Activated CD4-positive, alpha-beta T cell treated with anti-CD3 and anti-CD28 coated beads, Interleukin-2, amount 10 ng/mL, durations not matched to agents 7 days and 5 days (primary cell): ENCODE measurements at places on chromosomes 3 and 15.

- no peak for DNase-seq
Observed at GRCh38 chr3:63015614-63016309, 140.5 kb upstream of the CADPS start.

- no peak for DNase-seq
Observed at GRCh38 chr3:40876009-40876408, 323.3 kb upstream of the CTNNB1 start.

- no peak for DNase-seq
Observed at GRCh38 chr3:48413086-48413485, 16.8 kb downstream of the PLXNB1 start.

GRCh38 chr3:115823083-115823482 is 199.8 kb downstream of the GAP43 start:
- DNase-seq: no peak

GRCh38 chr3:136949708-136950107 is 8.1 kb upstream of the IL20RB start:
- DNase-seq: no peak

DNA sequence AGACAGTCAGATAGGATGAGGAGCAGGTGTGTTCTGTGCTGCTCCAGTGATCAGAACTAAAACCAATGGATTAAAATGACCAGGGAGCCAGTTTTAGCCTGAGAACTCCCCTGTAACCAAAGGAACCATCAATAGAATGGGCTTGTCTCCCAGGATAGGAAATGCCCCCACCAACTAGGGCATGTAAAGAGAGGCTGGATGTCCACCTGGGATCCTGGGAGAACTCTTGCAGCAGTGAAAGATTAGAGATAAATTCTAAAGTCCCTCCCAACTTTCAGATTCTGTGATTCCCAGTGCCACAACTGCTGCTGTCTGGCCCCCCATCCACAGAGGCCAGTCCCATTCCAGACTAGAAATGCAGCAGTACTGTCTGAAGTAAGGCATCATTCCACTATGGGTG is 33.8 kb downstream of the HDC start:
- DNase-seq: no peak

DNA sequence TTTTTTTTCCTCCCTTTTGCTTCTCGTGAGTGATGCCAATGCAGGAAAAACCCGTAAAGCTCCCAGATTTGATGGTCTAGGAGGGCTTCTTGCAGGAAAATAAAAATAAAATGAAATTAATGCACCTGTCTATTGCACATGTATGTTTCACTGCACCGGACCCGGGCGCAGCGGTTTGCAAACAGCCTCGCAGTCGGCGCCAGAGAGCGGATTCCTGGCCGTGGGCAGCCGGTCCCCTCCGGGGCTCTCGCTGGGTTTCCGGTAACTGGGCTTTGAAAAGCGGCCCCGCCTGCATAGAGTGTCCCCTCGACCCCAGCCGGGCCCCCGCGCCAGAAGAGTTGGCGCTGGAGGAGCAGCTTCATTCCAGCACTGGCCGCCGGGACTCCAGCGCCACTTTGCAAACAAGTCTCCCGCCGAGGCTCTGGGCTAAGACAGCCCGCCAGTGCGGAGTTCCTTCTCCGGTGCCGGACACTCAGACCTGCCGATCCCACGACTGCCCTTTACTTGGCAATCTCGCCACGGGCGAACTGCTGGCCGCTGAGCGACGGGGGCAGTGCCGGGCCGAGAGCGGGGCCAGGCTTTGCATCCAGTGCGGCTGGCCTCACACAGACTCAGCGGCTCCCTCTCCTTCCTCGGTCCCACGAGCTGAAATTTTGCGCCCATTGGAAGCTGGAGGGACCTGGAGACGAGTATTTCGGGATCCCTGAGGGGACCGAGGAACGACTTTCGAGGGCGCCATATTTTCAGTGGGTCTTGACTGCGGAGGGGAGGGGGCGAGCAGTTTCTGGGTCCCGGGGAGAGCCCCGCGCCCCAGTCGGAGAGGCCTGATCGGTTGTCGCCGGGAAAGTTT is 225.9 kb upstream of the C2CD4B start:
- DNase-seq: peak; percentile 29

- no peak for DNase-seq
Observed at GRCh38 chr3:99134986-99135385, 233.5 kb upstream of the DCBLD2 start.

DNA sequence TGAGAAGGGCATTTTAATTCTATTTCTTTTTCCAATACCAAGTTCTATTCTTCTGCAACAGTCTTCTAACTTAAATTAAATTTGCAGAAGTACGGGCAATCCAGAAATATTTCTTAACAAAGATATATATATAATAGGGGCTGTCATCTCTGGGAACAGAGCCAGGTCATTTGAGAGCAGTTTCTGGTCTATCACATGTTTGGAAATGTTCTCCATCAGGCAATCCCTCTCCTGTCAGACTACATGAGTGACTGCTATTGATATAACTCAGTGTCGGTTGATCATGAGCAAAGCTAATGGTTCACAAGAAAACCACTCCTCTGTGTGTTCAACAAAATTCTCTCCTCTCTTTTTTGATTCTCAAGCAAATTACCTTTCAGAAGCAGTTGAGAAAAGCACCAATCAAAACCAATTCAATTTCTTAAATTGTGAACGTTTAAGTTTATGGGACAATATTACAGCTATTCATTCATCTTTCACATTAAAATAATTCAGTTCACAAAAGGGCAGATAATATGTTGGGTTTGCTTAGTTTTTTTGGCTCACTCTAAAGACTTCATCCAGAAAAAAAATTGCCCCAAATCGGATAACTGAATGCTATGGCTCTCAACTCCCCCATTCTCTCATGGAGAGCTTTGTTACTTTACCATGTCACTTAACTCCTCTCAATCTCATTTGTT is 152.9 kb upstream of the TGFBR2 start:
- DNase-seq: no peak

GRCh38 chr3:149575961-149576564 is 81.8 kb downstream of the WWTR1 start:
- no peak for DNase-seq

- DNase-seq: peak; percentile 44
Observed at GRCh38 chr3:188170461-188171459, 16.8 kb downstream of the LPP start.

DNA sequence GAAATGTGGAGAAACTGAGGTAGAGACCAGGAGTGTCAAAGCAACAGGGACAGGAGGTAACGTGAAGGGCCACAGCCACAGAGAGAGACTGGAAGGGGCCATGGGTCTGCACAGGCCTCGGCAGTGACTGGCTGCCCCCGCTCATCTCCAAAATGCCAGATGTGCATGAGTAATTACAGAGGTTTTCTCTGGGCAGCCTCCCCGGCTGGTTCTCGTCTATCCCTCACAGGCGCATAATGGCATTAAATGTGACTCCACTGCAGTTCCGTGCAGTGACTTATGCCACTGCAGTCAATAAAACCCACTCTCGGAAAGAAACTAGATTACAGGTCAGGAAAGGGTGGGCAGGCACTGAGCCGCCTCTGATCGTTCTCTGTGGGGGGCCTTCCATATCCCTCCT is 74.7 kb downstream of the WDR76 start:
- no peak for DNase-seq

- no peak for DNase-seq
Observed at GRCh38 chr3:17579289-17580031, 163.0 kb downstream of the TBC1D5 start.

GRCh38 chr3:123432832-123433523 is 15.9 kb downstream of the ADCY5 start:
- DNase-seq: no peak

DNA sequence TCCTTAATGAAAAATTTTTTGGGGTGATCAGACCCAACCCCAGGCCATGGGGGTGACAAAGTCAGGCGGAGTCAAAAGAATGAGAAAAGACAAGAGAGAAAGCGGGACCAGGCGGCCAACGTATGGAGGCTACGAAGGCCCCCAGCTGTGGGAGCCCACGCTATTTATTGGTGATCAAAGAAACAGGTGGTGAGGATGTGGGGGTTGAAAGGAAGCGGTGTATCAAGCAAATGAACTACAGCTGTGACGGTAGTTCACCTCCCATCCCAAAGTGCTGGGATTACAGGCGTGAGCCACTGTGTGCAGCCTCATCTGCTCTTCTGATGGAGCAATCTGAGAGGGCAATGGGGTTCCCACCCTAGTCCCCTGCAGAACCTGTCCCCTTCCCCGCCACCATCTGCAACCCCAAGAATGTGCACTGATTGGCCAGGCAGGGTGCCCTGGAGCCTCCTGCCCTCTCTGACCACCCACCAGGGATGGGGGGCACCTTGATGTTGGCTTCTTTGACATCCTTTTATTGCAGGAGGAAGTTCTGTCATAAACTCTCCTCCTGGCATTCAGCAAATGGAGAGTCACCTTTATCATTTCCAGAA is 1.1 kb upstream of the CHRNA3 start:
- DNase-seq: no peak

DNA sequence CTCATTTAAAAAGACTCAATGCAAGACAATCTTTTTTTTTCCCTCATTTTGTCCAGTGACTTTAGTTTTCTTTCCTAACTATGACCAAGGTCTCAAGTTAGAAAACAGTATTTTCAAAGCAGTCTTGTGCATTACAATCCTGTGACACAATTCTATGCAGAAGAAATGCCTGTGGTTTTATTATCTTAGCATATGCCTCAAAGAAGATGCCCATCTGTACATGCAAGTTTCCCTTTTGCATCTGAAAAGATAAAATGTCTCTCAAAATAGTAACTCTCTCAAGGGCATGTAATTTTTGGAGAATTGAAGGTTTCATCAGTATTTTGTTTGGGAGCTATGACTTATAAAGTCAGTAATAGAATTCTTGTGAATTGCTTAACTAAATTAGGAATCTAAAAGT is 292.0 kb upstream of the SUCLG2 start:
- no peak for DNase-seq

- DNase-seq: no peak
Observed at GRCh38 chr3:7800006-7800780, 701.4 kb upstream of the LMCD1 start.

DNA sequence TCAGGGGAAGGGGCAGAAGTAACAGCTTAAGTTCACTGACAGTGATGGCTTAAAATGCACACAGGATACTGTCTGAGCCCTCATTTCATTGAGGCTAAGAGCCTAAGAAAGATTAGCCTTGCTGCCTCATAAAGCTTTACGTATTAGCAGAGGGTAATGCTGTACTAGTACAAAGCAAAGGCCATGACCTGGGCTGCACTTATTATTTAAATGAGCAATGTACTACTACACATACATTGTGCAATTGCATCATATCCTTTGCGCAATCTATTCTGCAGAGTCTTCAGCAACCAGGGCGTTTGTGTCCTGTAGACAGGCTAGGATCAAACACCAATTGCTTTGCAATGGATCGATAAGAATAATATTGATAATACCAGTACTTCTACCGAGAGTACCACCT is 221.8 kb downstream of the TPRG1 start:
- no peak for DNase-seq

DNA sequence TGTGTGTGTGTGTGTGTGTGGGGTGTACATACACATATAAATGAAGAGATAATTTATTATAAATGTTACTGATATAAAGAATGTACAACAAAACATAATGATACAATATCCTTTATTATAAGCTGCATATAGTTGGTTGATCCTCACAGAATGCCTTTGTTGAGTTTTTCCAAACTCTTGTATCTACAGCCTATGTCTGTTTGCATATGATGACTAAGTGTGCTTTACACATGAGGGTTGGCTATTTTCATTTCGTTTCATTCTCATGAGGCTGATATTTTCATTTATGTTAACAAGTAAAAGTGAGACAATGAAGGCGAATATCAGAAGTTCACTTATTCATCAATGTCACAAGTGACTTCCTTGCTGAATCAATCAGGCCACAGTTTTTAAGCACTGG is 45.1 kb downstream of the TM2D3 start:
- no peak for DNase-seq

DNA sequence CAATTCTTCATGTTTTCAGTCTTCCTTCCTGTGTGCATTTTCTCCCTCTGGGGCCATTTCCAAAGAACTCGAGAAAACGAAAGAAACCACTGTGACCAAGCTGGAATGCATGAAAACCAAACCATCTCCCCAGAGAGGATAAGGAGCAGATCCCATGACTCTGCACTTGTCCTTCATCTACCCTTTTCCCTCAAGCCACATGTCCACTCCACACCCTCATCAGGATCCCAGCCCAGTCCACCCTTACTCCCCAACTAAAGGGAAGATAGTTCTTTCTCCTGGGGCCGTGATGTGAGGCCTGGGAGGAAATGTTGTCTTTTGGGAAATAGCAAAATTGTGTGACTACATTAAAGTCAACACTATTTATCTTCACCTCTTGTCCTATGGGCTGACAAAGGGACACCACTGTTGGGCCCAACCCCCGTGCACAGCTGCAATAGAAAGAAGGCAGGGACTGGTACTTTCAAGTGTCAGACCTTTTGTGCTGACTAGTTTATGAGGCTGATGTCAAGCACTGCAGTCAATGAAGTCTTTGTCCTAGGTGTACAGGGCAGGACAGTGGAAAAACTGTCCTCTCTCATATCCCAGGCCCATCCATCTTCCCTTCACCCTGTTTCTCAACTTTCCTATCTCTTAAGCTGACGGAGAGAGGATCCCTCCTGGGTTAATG is 487.1 kb upstream of the NR2F2 start:
- no peak for DNase-seq

GRCh38 chr3:150291515-150291914 is 116.6 kb upstream of the TSC22D2 start:
- DNase-seq: no peak

DNA sequence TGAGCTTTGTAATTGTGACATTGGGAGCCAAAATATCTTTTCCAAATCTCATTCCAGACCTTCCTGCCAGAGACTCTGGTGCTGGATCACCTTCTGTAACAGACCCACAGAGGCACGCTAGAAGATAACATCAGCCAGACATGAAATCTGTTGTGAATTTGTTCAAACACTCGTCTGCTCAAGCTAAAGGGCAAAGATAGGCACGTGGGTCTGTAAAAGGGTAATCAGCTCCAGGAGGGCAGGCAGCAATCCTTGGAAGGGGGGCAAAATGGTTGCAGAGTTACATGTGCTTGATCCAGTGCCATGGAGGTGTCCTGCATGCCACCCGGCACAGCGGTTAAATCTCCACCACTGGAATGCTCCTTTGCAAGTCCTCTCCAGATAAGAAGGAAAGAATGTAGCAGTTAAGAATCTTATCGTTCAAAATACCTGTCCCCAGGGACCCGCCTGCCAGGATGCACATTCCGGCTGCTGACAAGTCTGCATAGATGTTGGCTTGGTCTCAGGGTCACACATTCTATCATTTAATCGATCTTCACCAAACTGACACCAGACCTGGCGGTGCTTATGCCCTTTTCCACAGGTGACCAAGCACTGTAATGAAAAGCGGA is 74.8 kb downstream of the ADAMTS9 start:
- no peak for DNase-seq

GRCh38 chr3:52291508-52292181 is 4.0 kb downstream of the GLYCTK start:
- peak; percentile 60 for DNase-seq

- DNase-seq: no peak
Observed at GRCh38 chr15:77311618-77312398, 108.1 kb downstream of the PEAK1 start.

DNA sequence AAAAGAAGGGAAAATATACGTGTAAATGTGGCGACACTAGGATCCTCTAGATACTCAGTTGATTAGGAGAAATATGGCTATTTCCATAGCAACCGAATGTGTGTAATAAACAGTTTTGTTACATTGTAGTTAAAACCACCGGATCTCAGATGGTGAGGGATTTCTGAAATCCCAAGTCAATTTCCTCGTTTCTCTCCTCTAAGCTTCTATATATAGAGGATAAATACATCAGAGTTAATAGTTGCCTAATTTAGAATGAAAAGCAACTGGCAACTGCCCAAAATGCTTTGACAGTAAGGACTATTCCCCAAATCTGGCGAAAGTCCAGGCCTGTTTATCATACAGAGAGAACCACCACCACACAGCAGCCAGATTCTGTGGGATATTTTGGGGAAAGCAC is 112.6 kb downstream of the GABRB3 start:
- DNase-seq: no peak

- no peak for DNase-seq
Observed at GRCh38 chr3:104044002-104044401, 1322.7 kb upstream of the ALCAM start.
